ENCODE measurements at places on chromosomes 12 and 14.

GRCh38 chr12:120496413-120497340 is 764 bp downstream of the DYNLL1 start:
- peak; percentile 81 for DNase-seq

DNA sequence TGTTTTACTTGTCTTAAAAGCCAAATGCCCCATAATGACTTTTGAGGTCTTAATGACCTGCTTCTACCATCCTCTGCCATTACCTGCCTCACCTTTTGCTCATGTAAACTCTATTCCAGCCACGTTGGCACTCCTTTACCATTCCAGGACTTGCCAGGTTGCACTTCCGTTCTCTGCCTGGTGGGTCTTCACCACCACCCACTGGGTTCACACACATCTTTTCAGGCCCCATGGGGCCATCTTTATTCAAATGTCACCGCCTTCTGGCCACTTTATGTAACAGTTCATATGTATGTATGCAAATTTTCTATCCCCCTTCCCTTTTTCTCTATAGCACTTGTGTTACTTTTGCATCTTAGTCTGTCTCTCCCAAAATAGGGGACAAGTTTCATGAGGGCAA is 57.7 kb downstream of the ATP2A2 start:
- DNase-seq: peak; percentile 32

- no peak for DNase-seq
These were observed 9.4 kb downstream of the ANG start for GRCh38 chr14:20698018-20698329.

DNA sequence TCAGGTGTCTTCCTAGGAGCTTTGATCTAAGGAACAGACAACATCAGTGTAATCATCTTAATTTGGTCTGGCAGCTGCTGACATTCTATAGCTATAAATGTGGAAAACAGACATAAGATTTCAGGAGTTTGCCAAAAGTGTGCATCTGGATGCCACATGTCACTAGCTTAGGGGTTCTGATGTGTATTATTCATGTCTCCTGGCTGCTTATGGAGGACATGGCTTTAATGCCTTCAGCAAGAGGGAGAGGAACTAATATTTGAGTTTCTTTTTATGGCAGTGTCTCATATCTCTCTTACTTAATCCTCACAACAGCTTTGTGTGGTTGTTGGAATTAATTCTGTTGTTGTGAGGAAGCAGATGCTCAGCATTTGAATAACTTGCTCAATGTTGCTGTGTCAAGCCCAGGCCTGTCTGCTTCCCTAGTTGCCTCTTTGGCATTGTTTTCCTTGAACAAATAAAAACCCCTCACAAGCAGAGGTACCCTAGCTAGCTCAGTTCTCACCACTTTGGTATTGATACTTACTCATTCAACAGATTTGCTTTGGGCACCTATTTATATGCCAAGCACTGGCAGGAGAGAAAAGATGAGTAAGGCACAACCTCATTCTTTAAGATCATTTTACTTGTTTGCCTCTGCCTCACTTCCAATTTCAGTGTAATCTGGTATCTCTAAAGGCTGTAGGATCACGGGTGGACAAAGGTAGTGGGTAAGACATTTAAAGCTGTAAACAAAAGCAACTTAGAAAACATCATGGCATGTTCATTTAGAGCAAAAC is 39.8 kb upstream of the EID3 start:
- peak; percentile 75 for DNase-seq

DNA sequence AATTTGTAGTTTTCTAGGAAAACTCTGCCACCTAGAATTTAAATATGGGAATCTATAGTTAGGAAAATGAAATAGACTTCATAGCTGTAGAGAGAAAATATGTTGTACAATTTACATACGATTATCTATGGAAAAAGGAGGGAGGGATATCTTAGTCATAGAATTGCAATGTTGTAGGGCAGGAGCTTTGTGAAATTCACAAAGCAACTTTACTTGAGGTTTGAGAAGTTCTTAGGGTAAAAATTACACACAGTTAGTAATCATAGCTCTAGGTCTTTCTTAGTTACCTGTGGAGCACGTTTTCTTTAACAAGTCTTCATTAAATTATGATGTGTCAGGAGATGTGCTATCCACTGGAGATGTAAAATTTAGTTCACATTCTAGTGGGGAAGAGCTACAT is 61.4 kb upstream of the DBX2 start:
- no peak for DNase-seq

GRCh38 chr12:77594366-77594765 is 236.3 kb upstream of the NAV3 start:
- no peak for DNase-seq

- DNase-seq: no peak
These were observed 168.6 kb downstream of the TMTC3 start for GRCh38 chr12:88310666-88311065.

- no peak for DNase-seq
These were observed 68.6 kb downstream of the RFLNA start for GRCh38 chr12:124363353-124363965.

GRCh38 chr12:52433501-52434080 is 580 bp downstream of the KRT75 start:
- no peak for DNase-seq

DNA sequence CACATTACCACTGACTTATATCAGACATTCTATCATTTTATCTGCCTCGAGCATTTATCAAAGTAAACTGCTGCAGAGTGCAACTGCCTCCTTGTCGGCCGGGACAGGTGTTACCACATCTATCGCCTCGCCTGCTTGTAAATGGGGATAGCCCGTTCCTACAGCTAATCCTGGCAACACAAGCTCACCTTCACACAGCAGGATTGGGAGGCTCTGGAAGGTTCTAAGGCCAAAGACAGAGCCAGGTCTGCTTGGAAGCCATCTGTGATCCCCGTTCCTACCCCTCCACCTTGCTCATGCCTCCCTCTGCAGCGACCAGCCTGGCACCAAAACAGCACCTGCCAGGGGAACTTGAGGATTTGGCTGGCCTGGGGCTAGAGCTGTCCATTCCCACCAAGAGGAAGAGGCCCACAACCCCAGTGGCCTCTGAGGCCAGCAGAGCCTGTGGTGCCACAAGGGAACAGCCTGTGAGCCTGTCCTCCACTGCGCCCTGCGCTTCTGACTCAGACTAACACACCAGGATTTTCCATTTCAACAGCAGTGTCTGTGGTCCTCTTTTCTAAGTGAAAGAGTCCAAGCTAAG is 114.8 kb upstream of the DIO3 start:
- DNase-seq: no peak

GRCh38 chr14:23704890-23705289 is 68.7 kb downstream of the DHRS2 start:
- no peak for DNase-seq

GRCh38 chr12:89448526-89448925 is 76.1 kb downstream of the GALNT4 start:
- DNase-seq: no peak

DNA sequence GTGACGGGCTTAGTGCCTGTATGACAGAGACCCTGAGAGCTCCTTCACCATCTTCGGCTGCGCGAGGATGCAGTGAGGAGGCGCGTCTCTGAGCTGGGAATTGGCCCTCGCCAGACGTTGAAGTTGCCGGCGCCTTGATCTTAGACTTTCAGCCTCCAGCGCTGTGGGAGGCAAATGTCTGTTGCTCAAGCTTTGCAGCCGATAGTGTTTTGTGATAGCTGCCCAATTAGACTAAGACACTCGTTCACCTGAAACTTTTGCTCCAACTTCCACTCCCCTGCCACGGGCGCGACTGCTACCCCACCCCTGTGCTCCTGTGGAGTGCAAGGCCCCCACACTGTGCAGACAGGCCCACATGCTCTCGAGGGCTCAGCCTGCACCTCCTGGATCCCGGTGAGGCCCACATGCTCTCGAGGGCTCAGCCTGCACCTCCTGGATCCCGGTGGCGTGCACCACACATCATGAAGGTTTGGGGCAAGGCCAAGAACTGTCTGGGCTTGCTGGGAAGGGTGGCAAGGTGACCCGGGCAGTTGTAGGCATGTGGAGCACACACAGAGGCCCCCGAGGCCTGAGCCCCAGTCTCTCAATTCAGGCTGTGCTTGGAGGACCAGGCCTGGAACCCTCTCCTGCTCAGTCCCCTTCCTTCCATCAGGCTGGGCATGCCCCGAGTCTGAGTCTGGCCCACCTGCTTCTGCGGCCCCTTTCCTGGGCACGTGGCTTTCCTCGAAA is 324.6 kb downstream of the TMEM121 start:
- DNase-seq: peak; percentile 2

DNA sequence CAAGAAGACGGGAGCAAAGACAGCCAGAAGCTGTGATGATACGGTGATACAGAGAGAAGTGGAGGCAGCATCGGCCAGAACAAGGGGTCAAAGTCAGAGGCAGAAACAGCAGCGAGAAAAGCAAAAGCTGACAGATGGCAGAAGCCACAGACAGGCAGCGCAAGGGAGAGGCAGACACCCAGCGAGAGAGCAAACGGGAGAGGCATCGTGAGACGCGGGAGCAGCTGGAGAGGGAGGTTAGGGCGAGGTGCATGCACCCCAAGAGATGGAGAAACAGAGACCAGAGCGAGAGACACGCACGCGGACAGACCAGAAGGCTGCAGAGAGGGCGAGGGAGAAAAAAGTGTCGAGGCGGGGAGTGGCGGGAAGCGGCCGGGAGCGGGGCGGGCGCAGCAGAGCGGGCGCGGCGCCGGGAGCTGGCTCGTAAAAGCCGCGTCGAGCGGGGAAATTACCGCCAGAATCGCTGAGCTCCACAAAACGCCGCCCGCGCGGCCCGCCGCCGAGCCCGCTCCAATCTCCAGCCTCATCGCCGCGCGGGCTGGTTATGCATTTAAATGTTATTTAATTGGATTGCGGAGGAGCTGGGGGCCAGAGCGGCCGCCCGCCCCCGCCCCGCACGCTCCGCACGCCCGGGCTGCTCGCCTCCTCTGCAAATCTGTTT is 15.6 kb downstream of the SMUG1 start:
- DNase-seq: peak; percentile 85

DNA sequence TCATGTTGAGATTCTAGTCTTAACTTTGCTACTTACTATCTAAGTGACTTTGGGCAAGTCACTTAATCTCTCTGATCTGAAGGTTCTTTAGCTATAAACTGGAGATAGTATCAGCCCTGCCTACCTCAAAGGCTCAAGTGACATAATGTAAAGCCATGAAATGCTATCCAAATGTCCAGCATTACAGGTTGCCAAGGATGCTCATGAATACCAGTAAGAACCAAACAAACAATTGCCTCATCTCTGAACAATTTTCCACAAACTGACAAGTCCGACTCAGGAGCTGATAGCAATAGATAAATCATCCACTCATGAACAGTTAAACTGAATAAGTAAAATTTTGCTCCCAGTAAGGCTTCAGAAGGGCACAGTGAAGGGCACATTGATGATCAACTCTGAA is 51.5 kb downstream of the LMNTD1 start:
- no peak for DNase-seq

DNA sequence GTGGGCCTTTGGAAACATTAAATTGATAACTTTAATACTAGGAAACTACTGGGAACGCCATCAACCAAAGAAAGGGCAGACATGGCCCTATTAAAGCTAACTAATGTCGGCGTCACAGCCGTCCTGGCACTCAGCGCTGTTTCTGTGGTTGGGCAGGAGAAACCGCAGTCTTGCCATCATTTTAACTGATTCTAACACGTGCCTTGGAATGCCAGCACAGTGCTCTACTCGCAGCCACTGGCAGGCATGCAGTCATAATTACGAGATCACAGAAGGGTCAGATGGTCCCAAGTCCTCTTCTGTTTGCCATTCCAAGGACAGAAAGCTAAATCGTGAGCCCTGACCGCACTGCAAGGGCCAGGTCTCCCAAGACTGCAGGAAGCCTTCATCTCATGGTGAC is 75.2 kb downstream of the RIMBP2 start:
- no peak for DNase-seq

- no peak for DNase-seq
These were observed 2.9 kb downstream of the PRPF40B start for GRCh38 chr12:49626169-49626835.

DNA sequence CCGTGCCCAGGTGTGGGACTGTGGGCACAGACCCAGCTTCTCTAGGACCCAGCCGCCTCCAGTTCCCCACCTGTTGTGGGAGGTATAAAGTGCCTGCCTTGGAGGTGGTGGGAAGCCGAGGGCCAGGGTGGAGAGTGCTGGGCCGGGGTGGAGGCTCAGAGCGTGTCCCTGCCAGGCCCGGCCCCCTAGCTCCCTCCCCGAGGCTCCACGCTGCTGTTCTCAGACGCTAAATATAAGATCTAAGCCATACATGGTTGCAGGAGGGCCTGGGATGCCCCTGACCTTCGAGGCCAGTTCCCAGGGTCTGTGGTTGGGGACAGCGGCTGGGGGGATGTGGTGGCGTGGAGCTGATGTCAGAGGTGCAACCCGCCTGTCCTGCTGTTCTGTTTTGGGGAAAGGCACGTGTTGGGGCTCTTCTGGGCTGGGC is 10.8 kb downstream of the INF2 start:
- DNase-seq: no peak

DNA sequence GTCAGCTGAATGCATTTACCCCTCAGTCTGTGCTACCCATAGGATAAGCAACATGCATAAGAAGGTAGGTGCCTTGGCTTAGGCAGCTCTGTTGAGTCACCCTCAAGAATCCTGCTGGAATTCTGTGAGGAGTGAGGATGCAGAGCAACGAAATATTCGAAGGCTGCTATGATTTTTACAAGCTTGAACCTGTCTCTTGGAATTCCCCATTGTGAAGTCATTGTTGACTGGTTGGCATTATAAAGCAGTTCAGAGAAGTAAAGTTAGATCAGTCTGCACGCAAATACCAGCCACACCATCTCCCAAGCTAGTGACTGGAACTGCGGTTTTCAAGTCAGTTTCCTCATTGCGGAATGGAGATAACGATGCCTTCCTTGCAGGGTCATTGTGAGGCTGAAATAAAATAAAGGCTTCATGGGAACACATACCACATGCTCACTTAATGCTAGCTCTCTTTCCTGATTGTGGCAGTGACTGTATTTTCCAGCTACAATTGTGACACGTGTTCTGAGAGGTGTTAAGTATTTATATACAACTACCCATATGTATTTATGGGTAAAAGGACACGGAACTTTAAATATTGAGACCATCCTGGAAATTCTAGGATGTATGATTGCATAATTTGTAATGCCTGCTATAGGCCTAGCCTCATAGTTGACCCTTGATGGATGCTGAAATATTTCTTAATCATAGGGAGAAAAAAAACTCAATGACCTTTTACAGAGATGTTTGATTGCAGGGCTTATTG is 96.7 kb downstream of the ETV6 start:
- no peak for DNase-seq

- no peak for DNase-seq
These were observed 44.4 kb upstream of the PLEKHA5 start for GRCh38 chr12:19085090-19085489.

- DNase-seq: no peak
These were observed 90.0 kb downstream of the RMST start for GRCh38 chr12:97552410-97553121.

- no peak for DNase-seq
These were observed 69.8 kb downstream of the EFCAB11 start for GRCh38 chr14:89884761-89885160.

DNA sequence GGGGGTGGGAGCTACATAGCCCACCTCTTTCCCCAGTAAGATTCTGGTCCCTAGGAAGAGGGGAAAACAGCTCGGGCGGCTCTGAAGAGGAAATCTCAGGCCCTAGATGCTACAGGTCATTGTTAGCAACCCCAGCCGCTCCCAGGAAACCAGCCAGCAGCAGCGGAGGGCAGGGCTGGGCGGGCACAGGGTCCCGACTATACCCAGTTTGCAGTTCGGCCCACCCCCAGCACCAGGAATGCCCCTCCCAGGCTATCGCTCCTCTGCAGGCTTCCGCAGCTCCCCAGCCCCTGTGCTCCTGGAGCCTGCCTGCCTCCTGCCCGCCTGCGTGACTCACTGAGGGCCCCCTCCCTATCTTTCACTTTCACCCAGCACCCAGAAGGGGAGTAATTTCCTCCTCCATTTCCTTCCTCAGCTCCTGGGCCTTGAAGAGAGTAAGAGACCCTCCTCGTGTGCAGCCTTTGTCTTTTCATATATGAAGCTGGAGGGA is 27.2 kb upstream of the PNMA1 start:
- peak; percentile 58 for DNase-seq

GRCh38 chr12:25714198-25714984 is 161.3 kb upstream of the LMNTD1 start:
- DNase-seq: no peak
